ENCODE measurements at places on chromosomes 6 and 20.

GRCh38 chr6:137904822-137905617 is 38.0 kb downstream of the TNFAIP3 start:
- no peak for DNase-seq

- no peak for DNase-seq
Measured at GRCh38 chr20:3935956-3936340, 46.8 kb downstream of the PANK2 start.

GRCh38 chr6:43748765-43749164 is 21.2 kb upstream of the VEGFA start:
- DNase-seq, result no peak

DNA sequence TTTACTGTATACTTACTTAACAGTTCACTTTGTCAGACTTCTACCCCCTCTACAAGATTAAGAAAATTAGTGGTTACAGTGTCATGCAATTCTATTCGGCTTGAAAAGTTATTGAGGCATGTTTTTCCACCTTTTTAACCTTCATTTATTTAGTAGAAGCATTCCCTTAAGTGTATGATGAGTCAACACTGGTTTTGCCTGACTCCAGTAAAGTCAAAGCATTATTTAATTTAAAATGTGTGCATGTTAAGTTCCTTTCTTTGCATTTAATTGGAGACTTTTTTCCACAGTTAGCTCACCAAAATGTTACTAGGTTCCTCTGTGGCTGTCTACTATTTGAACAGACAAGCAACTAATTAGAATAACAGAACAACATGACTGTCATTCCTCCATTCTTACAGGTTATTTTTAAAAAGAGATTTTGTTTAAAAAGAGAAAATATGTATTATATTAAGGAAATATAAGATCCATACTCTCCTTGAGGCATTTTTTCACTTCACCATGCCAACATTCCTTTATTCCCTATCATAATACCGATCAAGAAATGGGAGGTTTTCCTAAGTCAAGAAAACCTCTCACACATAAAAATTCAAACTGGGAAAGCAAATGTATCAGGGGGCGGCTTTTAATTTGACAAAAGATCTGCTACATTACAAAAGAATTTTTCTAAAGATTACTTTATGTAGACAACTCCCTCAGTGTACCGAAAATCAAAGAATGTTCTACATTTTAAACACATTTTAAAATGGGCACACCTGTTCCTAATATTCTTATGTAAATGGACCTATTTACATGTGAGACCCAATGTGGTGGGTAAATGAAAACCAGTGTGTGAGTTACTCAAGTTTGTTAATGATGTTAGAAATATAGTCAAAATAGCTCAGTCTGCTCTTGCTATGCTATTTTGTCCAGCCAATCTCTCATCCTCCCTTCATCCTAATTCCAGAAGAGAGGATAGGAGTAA is 361.2 kb downstream of the UTRN start:
- no peak for DNase-seq

GRCh38 chr6:155985660-155986138 is 530.1 kb upstream of the NOX3 start:
- DNase-seq, result no peak

DNA sequence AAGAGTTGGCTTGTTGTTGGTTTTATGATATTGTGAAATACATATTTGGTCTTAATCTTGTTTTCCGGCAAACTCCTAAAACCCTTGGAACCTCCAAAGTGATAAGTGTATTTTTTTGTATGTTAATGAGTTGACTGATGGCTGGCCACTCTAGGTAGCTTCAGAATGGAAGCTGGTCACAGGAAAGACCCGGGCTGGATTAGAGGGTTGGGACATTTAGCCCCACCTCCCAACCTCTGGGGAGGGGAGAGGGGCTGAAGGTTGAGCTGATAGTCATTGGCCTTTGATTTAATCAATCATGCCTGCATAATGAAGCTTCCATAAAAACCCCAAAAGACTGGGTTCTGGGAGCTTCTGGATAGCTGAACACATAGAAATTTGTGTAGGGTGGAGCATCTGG is 42.7 kb downstream of the SASH1 start:
- no peak for DNase-seq

GRCh38 chr20:5652626-5653553 is 97.3 kb upstream of the SHLD1 start:
- DNase-seq, result no peak

- no peak for DNase-seq
Measured at GRCh38 chr6:163599136-163599535, 184.6 kb downstream of the QKI start.

DNA sequence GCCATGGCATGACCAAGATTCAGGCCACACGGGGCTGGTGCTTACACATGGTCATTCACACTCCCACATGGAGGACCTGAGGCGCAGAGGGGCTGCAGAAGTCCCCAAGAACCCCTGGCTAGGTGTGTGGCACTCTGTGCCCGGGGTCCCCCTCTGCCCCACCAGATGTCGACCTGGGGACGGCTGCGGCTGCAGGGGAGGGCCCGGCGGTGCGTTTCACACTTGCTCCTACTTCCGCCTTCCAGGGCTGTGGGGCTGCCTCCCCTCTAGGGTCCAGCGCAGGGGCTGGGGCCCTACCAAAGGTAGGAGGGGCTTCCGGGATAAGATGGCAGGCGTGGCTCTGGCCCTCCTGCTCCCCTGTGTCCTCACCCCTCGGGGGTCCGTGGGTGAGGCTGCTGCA is 81.1 kb upstream of the SLCO4A1 start:
- DNase-seq, result no peak

- DNase-seq, result no peak
Measured at GRCh38 chr6:4804095-4804494, 27.9 kb downstream of the CDYL start.

- DNase-seq, result no peak
Measured at GRCh38 chr6:43842231-43842794, 72.3 kb downstream of the VEGFA start.

DNA sequence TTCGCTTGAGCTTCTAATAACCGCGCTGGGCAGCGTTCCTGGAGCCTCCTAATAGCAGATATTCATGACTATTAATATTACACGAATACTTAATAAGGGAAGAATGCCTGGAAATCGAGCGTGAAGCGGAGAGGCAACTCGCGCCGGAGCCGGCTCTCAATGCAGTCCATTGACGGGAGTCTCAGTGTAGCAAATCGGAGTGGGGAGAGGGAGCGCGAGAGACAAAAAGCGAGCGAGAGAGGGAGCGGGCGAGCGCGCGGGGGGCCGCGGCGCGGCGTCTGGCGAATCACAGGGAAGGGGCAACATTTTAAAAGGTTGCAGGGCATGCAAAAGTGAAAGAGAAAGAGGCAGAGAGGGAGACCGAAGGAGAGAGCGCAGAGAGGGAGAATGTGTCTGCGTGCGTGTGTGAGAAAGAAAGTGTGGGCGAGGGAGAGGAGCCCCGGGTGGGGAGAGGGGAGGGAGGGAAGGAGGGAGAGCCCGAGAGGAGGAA is 2.9 kb downstream of the TFAP2A start:
- no peak for DNase-seq
